ENCODE measurements at places on chromosomes 2 and 18.
A peak's percentile ranks its signal among the peaks of the same experiment; 100 is the strongest.

DNA sequence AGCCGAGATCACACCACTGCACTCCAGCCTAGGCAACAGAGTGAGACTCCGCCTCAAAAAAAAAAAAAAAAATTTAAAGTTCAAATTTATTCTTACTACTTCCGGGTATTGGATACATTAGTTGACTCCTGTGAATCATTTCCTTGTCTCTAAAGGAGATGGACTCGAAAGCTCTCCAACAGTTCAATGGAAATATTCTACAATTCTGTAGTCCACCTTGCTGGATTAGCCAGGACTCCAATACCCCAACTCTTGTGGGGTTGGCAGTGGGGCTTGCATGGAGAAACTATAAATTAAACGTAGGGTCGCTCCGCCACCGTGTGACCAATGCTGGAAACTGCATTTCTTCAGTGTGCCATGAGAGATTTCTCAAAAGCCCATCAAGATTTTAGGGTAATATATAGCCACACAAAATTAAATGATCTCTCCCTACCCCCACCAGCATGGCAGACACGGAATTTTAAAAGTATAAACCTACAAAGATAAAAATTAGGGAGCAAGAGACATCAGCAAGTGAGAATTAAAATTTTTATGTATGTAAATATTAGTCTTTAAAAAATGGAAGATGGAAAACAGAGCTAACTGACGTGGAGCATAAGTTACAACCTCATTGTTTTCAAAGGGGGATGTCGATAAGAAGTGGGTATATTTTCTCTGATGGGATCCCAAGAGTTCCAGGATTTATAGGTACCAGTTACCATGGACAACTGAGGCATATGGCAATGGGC lies 27.8 kb upstream of the GAREM2 start:
- peak; percentile 59 for DNase-seq

- DNase-seq, result no peak
These were observed 3.1 kb downstream of the DLX1 start for GRCh38 chr2:172088245-172089004.

DNA sequence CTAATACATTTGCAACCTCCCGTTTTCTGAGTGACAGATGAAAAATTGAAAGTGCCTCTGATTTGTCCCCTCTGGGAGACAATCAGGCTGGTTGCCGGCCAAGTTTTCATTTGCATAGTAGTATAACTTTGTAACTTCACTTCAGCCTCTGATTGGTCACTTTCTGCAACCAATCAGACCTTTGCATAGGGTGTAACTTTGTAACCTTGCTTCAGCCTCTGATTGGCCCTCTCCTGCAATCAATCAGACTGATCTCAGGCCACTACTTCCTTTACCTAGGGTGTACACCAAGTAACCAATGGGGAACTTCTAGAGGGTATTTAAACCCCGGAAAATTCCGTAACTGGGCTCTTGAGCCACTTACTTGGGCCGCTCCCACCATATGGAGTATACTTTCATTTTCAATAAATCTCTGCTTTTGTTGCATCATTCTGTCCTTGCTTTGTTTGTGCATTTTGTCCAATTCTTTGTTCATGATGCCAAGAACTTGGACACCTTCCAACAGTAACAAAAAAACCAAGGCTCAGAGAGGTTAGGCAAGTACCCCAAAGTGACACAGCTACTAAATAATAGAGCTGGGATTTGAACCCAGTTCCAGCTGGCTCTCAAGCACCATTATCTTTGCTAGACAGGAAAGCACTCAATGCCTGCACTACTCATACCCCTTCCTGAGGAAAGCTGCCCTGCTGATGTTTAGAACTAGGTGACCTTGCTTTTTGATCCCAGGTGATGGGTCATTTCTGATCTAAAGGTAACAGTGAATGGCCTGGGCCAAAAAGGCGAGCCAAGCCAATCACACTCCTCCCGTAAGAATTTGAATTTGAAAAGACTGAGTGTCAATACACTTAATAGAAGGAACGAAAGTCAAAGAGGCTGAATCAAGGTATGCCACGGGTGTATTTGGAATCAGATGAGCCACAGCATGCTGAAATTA lies 10.9 kb upstream of the MYOM1 start:
- peak; percentile 68 for DNase-seq

GRCh38 chr2:98773169-98773568 lies 42.2 kb upstream of the MGAT4A start:
- no peak for DNase-seq

- no peak for DNase-seq
These were observed 25.1 kb downstream of the DGKD start for GRCh38 chr2:233379441-233379840.

GRCh38 chr2:190789074-190790004 lies 91.3 kb upstream of the GLS start:
- no peak for DNase-seq

- peak; percentile 66 for DNase-seq
These were observed at the start of gene COBLL1 for GRCh38 chr2:164841719-164842623. Gene COBLL1, minus strand, starts transcription at chr2:164841823. Its CDS starts 627 bp downstream, at chr2:164841196.

DNA sequence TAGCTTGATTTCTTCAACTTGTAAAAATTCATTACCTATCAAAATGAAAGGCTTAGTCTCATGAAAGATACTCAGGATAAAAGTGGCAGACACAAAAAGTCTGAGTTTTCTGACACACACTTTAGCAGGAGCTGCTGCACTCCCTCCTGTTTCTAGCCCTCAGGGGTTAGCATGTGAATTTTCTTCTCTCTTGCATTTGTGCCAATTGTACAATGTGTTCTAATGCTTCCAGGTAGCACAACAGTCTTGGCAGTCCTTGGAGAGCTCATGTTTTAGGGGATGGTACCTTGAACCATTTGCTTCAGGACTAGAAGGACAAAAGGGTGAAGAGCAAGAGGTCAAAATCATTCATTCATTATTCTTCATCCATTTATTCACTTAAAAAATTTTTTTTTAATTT lies 316.8 kb downstream of the AFF3 start:
- no peak for DNase-seq

DNA sequence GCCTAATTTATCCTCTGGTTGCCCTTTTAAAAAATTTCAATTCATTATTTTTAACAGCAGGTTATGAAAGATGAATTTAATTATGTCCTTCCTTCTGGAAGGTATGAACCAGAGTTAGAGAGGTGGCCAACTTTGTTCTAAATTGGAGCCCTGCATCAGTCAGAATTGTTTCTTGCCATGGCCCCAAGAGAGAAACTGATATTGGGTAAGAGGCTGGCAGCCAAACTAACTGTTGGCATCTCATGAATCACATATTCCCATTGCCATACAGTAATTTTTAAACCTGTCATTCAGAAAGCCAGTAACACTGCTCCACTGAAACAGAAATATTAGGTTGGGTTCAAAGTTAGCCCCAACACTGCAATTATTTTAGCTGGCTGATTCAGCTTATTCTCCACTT lies 67.4 kb downstream of the SMAD2 start:
- DNase-seq, result no peak

DNA sequence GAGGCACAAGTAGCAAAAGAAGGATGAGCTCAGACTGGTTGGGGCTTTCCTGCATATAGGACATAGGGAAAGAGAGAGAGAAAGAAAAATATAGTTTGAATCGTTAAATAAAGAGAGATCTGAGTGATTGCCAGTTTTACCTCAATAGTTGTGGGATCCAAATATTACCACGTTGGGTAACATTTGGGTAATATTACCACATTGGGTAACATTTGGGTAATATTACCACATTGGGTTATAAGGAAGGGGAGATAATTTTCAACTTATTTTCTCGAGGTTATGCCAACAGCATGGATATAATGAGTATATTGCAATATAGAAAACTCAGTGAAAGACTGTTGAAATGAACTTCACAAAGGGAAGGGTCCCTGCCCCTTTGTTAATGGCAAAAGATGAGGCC lies 20.7 kb downstream of the SP140 start:
- no peak for DNase-seq

DNA sequence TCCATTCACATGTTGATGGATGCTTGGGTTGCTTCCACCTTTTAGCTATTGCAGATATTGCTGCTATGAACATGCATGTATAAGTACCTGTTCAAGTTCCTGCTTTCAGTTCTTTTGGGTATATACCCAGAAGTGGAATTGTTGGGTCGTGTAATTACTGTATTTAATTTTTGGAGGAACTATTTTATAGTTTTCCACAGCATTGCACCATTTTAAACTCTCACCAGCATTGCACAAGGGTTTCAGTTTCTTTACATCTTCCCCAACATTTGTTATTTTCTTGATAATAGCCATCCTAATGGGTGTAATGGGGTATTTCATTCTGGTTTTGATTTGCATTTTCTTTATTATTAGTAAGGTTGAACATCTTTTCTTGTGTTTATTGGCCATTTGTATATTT lies 16.0 kb downstream of the ACTR3 start:
- DNase-seq, result no peak

GRCh38 chr2:26623541-26624495 lies 17.3 kb downstream of the CIB4 start:
- DNase-seq, result no peak

- no peak for DNase-seq
These were observed 707 bp upstream of the DGUOK start for GRCh38 chr2:73925853-73926492.

DNA sequence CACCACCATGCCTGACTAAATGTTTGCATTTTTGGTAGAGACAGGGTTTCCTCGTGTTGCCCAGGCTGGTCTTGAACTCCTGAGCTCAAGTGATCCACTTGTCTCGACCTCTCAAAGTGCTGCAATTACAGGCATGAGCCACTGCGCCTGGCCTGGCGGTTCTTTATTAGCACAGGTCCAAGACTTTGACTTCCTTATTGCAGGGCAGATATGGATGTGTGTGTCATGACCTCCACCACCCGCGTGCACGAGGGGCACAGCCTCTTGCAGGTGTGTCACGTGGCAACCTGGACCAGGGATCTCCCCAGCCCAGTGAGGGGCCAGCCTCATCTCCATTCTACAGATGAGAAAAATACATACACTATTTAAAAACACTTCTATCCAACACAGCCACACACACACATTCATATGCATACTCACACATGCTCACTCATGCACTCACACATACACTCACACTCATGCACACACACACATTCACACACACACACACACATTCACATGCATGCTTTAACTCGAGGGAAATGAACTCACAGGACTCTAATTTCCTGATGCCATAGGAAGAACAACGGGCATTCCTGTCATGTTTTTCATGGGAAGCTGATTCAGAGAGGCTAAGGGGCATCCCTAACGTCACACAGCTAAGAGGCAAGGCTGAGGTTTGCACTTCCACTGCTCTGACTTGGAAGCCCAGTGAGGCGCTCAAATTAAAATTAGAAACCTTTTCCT lies 38.8 kb downstream of the RRM2 start:
- DNase-seq, result no peak

- no peak for DNase-seq
These were observed 12.4 kb downstream of the LMAN2L start for GRCh38 chr2:96727431-96727830.

GRCh38 chr18:7325126-7325430 lies 94.2 kb downstream of the LRRC30 start:
- no peak for DNase-seq

DNA sequence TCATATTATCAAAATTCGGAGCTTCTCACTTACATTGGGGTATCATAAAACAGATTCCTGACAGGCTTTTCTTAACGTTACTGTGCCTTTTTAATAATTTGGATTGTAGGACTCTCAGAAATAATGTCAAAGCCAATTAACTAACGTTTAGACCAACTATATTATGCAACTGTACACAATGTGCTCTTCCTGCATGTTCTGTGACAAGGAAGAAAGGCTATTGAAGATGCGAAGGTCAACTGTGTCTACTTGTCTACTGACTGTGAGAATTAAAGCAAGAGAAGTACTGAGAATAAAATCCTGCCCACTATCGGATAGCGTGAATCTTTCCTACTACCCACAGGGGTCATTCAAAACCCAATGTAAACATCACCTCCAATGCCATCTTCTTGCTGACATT lies 393.0 kb downstream of the NBAS start:
- no peak for DNase-seq

- DNase-seq, result no peak
These were observed 26.1 kb downstream of the TYMS start for GRCh38 chr18:683531-683930.

- DNase-seq, result no peak
These were observed 125.2 kb upstream of the ARL5A start for GRCh38 chr2:151953467-151953866.

DNA sequence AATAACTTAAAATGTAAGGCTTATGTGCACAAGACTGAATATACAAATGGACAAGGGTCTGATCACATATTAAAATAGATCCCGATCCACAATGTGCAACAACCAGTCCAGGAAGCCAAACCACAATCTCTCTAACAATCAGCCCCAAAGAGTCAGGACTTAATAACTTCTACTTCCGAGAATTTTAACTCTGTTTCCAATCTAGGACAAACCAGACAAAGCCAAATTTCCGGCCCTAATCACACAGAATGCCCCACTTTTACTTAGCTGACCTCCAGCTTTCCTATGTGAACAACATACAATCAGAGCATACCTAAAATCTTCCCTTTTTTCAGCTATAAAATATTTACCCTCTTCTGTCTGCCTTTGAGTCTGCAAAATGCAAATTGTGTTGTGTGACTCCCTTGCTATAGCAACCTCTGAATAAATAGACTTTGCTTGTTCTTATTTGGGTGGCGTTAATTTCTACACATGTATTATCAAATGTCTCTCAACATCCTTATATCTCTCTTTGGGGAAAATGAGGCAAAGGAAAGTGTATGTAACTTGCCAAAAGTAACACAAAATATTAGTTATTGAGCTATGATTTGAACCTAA lies 381.9 kb upstream of the MC4R start:
- no peak for DNase-seq

DNA sequence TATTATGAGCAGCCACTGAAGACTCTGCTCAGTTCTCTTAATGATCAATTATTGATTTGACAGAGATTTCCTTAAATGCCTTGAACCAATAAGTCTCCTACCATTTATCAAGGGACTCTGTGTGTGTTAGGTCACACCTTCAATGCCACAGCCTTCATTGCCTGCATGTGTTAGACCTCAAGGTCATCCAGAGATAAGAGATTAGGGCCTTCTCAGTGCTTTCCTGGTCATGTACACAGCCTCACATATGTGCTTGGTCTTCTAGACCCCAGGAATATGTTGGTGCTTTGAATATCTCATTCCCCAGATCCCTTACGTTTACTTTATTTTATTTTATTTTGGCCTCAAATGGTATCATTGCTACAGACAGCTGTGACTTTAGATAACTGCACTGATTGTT lies 93.0 kb upstream of the CTAGE1 start:
- no peak for DNase-seq

DNA sequence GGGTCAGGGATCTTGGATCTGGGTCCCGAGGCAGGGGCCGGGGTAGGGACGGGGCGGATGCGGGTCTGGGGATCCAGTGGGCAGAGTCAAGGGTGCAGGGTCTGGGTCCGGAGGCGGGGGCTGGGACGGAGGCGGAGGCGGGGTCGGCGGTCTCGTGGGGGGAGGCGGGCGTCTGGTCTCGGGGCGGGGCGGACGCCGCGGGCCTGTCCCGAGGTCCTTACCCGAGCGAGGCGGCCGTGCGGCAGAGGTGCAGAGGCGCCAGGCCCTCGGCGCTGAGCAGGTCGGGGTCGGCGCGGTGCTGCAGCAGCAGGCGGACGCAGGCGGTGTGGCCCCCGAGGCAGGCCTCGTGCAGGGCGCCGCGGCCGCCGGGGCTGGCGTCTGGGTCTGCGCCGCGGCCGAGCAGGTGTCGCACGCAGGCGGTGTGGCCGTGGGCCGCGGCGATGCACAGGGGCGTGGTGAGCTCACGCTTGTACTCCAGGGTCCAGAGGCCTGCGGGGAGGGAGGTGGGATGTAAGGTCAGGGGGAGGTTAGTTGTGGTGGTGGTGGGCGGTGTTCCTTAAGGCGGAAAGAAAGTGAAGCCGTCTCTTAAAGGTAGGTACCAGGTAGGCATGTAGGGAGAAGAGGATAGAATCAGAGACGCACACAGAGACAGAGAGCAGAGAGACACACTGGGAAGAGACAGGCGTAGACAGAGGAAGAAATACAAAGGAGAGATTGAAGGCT lies 26.6 kb downstream of the ASB18 start:
- DNase-seq, result no peak

- peak; percentile 51 for DNase-seq
These were observed 101.0 kb upstream of the DNER start for GRCh38 chr2:229815342-229815741.

All from A172 (cell line).